ENCODE measurements at places on chromosomes 12 and 14.

DNA sequence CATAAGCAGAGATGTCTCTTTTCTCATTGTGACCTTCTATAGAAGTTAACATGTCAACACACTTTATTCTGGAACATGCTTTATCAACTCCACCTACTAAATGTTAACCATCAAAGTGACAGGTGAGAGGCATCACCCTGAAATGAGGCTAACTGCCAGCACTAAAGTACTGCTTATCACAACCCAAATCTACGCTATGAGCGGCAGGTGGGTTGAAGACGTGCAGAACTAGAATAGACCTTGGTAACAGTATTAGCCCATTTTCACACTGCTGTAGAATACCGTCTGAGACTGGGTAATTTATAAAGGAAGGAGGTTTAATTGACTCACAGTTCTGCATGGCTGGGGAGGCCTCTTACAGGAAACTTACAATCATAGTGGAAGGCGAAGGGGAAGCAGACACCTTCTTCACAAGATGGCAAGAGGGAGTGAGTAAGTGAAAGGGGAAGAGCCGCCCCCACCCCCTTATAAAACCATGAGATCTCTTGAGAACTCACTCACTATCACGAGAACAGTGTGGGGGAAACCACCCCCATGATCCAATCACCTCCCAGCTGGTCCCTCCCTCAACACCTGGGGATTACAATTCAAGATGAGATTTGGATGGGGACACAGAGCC lies 359.0 kb downstream of the SEC23A start:
- DNase-seq: no peak

GRCh38 chr12:94930216-94930654 lies 73.3 kb downstream of the NDUFA12 start:
- DNase-seq: peak; percentile 35

GRCh38 chr14:101962503-101962874 lies 1.9 kb upstream of the DYNC1H1 start:
- DNase-seq: no peak

GRCh38 chr12:20429852-20430251 lies 61.5 kb downstream of the PDE3A start:
- no peak for DNase-seq

DNA sequence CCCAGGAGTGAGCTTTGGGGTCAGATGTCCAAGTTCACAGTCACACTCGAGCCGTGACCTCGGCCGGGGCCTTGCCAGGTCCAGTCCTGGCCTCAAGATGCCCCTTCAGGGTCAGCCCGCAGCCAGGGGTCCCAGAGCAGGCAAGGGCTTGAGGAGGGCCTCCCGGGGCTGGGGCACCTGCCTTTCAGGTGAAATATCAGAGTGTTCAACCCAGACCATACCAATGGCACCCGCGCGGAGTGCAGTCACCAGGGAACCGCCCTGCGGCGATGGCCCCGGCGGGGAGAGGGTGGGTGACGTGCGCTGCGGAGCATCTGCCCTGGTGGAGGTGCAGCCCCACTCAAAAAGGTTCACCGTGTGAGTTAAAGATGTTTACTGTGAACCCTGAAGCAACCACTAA lies 16.9 kb downstream of the LRCOL1 start:
- DNase-seq: no peak

- peak; percentile 54 for DNase-seq
Observed at GRCh38 chr12:111304642-111305071, 64.2 kb downstream of the PHETA1 start.

DNA sequence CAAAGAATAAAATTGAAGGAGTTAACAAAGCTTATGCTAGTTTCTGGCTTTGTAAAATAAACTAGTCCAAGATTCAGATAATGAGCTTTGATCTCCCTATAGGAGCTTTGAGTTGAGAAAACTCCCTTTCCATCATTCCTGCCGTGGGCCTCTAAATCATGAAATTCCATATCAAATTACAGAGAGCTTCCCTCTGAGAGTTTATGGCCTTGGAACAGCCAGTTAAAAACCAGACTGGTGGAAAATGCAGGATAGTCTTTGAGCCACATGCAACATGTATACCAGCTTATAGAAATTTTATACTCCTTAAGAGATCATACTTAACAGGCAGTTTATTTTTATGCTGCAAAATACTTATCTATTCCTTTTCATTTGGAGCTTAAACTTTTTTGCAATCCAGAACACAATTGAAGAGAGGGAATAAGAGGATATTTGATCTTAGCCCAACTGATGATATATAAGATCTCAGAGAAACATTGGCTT lies 175.8 kb upstream of the ATP2B1 start:
- DNase-seq: no peak

DNA sequence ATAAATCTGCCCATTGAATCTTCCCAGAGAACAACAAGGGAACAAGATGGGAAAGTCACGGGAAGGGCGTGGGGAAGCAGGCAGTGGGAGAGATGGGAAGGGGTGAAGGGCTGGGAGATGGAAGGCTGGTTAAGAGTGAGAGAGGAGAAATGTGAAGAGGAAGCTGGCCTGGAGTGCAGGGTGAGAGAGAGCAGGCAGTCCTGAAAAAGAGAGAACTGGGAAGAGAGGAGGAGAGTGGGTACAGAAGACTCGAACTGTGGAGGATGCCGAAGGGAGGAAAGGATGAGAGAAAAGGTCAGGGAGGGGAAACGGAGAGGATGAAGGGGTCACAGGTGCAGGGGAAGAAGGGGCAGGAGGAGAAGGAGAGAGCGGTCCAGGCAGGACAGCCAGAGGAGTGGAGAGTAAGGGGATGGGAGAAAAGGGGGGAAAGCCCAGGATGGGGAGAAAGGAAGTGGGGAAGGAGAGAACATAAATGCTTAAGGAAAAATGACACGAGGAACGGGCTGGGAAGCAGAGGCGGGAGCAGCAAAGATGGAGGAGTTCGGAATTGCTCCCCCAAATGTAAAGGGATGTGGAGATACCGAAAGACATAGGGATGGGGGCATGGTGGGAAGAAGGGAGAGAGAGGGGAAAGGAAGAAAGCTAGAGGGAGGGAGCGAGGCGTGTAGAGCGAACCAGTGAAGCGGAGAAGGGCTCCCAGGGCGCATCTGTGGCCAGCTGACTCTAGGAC lies 1.2 kb downstream of the PIANP start:
- DNase-seq: no peak
